ENCODE measurements at places on chromosomes 12 and 14.
A peak's percentile ranks its signal among the peaks of the same experiment; 100 is the strongest.

DNA sequence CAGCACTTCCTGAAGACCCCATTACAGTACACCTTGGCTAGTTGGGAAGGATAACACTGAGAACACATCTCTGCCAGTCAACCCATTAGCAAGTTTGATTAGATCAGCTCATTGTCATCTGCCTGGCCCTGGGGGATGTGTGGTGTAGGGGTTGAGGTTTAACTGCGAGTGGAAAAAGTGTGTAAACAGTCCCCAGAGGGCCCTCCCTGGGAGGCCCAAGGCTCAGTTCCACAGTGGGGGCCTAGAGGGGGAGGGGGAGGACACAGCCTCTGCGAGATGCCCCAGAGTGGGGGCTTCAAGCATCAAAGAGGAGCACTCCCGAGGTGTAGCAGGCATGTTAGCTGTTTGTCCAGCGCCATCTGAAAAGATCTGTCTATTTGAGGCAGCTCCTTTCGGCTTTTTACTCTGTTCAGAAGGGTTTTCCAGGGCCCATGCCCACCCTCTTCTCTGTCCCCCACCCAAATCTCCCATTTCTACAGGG is 344 bp downstream of the LPAR5 start:
- DNase-seq: no peak

DNA sequence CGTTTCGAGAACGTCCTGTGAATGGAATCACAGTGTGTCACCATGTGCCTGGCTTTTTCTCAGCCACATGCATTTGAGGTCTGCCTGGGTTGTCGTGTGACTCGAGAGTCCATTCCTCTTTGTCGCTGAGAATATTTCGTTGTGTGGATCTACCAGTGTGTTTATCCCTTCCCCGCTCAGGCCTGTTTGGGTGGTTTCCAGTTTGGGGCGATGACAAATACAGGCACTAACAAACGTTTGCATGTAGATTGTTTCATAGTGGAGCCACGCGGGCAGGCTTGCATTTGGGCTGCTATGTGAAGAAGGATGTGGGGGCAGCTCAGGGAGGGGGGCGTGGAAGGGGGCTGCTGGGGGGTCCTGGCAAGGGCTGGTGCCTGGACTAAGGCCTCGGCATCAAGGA is 14.1 kb downstream of the RIN3 start:
- DNase-seq: no peak

DNA sequence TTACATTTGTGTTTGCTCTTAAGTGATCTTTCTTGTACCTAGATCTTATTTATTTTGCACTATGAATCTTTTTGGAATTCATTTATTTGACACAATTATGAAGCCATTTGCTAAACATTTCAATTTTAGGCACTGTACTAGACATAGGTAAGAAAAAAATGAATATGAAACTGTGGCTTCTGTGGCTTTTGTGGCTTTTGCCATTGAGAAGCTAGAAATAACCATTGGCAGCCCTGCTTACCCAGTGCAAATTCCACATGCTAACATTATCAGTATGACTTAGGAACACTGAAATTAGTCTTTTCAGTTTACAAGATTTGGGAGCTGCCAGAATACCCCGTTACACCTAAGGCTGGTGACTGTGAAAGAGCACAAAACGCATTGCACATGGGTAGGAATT is 60.1 kb downstream of the FSCB start:
- DNase-seq: no peak

DNA sequence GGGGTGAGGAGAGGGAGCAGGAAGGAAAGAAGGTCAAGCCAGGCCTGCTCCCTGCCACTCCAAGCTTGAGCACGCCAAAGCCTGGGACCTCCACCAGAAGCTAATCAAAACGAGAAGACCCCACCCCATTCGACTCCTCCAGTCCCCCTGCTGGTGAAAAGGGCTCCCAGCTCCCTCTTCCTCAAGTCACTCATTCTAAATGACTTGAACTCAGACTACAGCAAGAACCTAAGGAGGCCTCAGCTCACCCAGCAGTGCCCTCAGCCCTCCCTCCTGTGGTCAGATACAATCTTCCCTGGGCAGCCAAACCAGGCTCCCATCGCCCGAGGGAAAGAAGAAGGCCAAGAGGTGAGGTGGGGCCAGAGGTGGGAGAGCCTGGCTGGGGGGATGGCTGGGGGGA is 17.4 kb downstream of the HDAC7 start:
- DNase-seq: no peak

GRCh38 chr14:87990682-87991081 is 2.3 kb downstream of the GALC start:
- no peak for DNase-seq

- DNase-seq: peak; percentile 66
Observed at GRCh38 chr12:59699421-59700152, 103.8 kb downstream of the SLC16A7 start.

- peak; percentile 85 for DNase-seq
Observed at GRCh38 chr12:110546339-110546738, 36.8 kb downstream of the PPTC7 start.

GRCh38 chr14:25472700-25473099 is 422.8 kb upstream of the STXBP6 start:
- no peak for DNase-seq

- DNase-seq: no peak
Observed at GRCh38 chr12:32419520-32419960, 20.2 kb downstream of the FGD4 start.

DNA sequence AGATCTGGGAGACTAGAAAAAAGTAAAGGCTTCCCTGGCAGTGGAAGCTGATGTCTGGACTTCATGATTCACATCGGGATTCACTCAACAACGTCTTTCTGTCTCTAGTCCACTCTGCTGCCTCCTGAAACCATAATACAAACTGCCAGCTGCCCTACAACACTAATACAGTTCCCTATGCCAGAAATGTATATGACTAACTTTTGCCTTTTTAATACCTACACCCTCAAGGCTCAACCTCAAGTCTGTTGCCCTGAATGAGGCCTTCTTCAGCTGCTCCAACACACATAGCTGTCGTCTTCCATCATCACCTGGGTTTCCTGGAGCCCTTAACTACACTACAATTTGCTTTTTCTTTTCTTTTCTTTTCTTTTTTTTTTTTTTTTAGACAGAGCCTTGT is 182.7 kb upstream of the BCL2L14 start:
- no peak for DNase-seq

DNA sequence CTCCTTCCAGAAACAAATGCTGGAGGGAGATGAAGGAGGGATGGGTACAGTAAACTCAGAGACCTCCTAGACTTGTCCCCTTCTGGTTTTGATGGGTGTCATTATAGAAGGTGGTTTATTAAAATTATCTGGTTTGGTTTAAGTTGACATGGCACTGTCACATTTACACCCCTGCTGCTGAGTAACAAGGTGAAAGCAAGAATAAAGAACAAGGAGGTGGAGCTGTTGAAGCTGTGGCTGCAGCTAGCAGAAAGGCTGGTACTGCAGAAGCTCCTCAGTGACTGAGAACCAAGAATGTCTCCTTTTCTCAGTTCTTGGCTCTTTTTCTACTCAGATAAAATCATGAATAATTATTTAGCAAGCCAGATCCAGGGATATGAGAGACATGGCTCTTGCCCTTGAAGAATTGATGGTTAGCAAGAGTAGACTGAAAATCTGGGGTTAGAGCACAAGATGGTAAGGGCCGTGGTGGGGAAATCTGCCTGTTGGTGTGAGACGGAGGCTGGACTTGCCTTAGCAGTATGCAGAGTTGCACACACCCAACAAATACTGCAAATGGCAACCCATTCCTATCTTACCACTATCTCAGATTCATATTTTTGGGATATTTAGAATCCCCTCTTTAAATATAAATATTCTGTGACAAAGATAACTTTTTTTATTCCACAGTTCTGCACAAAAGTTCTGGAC is at the start of gene GZMH:
Gene GZMH, minus strand, starts transcription at position 31 of the 690 bp plus-strand sequence. CDS start 72 bp downstream, outside the sequence.
- no peak for DNase-seq

DNA sequence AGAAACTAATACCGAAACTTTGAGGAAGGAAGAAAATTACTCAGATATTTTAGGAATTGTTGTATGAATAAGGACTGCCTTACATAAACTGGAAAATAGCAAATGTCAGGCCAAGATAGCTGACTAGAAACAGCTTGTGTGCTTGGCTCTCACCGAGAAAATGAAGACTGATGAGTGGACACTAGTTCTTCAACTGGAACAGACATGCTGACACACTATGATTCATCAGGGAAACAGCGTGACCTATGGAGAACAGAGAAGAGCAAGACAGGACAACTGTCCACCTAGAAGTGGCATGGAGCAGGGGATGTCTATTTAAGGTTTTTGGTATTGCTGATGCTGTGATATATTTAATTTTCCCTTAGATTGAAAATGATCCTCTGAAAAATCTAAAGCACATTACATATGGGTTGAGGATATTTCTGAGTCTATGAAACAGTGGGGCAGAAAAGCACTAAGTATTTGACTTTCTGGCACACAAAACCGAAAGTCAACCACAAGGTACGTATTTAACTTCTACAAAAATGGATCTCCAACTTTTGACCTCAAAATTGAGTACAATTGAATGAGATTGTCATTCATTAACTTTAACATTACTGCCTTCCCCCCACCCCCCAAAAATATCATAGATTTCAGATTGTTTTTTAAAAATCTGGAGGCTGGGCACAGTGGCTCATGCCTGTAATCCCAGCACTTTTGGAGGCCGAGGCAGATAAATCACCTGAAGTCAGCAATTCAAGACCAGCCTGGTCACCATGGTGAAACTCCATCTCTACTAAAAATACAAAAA is 863.2 kb downstream of the LRFN5 start:
- no peak for DNase-seq

DNA sequence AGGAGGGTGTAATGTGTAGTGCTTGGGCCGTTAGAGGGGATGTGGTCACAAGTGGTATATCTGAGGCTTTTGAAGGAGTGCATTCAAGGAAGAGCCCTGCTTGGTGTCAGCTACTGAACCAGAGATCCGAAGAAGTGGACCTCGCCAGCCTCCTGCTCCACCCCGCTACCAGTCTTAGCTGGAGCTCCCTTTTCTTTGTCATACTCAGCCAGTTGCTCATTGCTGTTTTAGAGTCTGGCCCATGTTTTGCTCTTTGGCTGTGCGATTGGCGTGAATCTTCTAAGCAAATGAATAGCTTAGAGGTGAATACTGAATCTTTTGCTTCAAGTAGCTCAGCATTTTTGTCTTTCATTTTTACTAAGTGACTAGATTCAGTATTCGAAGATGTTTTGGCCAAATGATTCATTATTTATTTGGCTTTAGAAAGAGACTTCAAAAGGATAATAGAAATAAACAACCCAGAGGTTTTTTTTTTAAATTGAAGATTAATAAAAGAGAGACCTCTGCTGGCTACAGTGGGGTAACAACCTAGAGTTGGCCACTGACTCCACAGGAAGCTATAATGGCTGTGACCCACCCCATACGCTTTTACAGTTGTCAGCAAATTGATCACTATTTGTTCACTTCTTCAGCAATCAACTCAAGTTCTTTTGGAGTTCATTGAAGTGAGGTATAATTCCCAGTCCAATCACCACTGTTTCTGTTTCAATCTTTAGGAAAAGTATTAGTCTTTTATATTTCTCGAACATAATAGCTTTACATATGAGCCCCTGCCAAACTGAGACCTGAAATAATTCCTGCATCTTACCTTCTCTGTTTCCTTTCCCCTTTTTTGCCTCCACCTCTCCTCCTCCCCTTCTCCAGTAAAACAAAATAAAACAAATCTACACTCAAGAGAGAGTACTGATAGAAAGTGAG is 19.9 kb downstream of the CDKN1B start:
- DNase-seq: peak; percentile 79

DNA sequence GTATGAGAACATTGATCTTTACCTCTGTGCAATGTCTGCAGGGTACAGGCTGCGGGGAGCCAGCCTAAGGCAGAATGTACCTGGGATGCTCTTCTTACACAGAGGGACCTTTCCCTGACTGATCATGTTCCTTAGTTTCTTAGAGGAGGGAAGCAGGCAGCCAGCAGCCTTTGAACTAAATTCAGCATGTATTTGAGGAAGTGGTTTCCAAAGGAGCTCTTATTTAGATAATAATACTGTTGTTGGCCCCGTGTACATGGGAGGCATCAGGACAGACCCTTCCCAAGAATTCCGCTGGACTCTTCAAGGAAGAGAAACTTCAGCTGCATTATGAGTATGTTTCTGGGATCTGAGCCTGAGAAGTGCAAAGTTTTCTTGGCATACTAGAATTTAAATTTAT is 98.8 kb downstream of the CCDC92 start:
- no peak for DNase-seq

GRCh38 chr12:66978802-66979201 is 290.4 kb upstream of the CAND1 start:
- no peak for DNase-seq
